Activated CD4-positive, alpha-beta T cell treated with anti-CD3 and anti-CD28 coated beads, Interleukin-2, amount 50 U/mL, for 16 hours (primary cell): ENCODE measurements at places on chromosomes 7 and 10.

- DNase-seq: peak; percentile 77
Observed at GRCh38 chr10:70558871-70559810, 43.4 kb downstream of the PRF1 start.

DNA sequence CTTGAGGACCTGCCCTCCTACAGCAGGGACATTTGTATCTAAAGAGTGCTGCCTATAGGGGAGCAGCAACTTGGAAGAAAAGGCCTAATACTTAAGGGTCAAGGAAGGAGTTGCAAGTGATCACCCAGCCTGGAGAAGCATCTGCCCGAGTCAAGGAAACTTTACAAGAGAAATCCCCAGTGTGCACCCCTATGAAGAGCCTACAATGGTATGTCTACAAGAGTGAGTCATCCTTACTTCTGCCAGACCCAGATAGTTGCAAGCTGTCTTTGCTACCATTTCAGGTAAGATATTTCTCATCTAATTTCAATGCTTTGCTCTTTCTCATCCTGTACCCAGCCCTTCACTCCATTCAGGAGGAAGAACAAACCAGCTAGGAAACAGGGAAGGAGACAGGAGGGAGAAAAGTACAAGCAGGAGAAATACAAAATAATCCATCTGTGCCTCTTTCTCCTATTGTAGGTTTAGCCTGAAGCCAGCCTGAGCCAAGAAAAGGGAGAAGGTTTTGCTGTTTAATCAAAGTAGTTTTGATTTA lies 34.4 kb upstream of the AGR3 start:
- no peak for DNase-seq

- DNase-seq: no peak
Observed at GRCh38 chr7:157613575-157614322, 276.9 kb downstream of the DNAJB6 start.

DNA sequence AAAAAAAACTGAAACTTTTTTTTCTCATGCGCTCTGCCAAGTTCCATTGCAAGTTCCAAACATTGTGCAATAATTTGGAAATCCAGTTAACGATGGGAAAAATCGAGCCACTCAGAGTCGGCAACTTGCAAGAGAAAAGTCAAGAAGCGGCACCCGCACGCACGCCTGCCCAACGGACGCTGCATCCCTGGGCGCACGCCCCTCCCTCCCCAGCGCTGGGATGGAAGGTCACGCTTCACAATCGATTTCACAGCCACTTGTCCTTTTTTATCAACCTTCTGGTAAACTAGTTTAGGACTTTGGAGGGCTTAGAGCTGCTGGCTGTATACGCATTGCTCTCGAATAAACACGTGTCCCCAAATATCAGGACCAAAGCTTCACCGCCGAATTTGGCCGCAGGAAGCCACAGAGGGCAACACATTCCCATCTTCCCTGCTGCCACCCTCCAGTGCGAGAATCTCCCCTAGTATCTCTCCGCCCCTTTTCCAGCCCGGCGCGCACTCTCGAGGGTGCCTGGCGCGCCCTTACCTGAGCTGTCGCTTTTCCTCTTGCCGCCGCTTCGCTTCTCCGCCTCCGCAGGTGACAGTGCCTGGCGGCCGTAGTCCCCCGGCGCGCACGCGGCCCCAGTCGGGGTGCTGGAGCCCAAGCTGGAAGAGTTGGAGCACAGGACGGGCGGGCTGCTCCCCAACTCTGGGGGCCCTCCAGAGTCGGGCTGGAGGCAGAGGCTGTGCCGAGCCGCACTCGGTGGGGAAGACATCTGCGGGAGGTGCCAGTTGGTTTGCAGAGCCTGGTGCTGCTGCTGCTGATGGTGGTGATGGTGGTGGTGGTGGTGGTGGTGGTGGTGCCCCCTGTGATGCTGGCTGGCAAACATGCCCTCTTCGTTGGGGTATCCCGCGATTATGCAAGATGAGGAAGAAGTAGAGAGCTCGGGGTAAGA lies 857 bp downstream of the MEOX2 start:
- no peak for DNase-seq

DNA sequence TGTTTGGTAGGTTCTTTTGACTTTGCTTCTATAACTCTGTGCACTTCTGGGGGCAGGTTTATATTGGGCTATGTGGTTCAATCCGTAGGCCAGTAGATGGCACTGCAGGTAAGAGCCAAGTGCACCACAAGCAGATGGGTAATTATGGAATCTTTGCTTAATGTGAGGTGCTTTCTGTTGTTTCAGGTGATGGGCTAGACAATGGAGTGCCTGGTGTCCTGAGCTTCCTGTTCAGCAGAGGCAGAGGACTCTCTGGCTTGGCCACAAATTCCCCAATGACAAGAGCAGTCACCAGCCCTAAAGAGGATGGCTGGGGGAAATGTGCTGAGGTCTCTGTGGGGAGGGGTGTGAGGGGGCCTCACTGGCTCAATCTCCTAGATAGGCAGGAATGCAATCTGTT lies 455.0 kb downstream of the CCSER2 start:
- DNase-seq: peak; percentile 28

- DNase-seq: no peak
Observed at GRCh38 chr7:91039033-91039432, 225.2 kb upstream of the FZD1 start.

DNA sequence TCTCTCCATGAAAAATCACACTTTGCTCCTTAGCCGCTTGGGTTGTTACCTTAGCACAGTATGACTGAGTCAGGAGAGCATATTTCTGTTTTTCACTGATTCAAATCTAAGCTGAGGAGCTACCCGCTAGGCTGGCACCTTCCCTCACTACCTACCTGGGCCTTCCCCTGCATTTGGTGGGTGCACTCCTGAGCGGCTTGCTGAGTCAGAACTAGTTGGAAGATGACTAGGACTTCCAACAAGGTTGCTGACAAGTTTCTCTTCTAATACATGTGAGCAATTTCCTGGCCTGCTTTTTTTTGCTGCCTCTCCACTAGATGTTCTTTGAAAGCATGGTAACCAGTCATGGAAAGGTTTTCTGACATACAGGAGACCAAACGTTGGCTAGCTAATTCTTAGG lies 43.8 kb upstream of the SEC61G start:
- DNase-seq: peak; percentile 76

DNA sequence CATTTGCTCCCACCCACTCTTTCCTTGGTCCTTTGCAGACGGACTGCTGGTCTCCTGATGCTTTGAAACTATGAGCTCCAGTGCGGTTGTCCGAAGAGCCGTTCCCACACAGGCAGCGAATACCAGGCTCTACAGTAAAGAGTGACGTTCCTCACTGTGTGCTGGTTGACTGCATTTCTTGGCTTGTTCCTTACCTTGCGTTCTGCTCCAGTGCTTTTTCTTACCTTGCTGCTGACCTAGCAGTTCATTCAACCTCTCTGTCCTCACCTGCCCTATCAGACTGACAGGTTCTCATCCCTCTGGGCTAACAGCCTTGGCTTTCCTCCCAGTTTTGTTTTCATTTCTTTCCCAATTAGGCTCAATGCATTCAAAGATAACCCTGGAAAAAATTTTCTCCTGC lies 214.8 kb downstream of the TMEM178B start:
- no peak for DNase-seq

- DNase-seq: no peak
Observed at GRCh38 chr10:92222603-92223262, 68.1 kb downstream of the CPEB3 start.

DNA sequence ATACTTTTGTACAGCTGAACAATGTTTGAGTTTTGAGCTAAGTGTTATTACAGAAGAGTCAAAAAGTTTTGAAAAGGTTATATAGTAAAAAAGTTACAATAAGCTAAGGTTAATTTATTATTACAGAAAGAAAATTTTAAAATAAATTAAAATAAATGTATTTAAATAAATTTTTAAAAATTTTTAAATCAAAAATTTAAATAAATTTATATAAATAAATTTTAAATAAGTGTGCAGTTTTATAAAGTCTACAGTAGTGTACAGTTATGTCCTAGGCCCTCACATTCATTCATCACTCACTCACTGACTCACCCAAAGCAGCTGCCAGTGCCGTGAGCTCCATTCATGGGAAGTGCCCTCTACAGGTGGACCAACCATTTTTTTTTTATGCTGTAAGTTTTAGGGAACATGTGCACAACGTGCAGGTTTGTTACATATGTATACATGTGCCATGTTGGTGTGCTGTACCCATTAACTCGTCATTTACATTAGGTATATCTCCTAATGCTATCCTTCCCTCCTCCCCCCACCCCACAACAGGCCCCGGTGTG lies 462.9 kb upstream of the ZMIZ1 start:
- DNase-seq: no peak

DNA sequence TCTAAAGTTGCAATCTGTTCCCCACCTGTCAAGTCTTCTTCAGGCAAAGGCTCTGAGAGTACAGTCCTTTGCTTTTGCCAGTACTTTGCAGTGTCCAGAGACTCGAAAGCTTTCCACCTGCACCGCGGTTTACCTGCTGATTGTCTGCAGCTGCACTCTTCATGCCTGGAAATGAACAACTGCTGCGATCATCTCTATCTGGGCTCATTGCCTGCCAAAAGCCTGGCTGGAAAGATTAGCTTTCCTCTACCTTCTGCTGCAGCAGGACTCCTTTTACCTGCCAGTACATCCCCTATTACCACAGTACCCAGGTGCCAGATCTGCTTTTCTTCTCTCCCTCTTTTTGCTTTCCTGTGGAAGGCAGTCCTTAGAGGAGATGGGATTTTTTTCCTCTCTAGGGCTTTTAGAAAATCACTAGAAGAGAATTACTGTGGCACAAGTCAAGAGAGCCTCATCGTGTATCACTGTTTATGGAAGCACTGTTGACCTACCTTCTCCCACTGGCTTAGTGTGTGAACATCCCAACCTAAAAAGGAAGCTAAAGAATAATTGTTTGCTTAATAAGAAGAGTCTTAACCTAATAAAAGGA lies 2.2 kb downstream of the STRIP2 start:
- no peak for DNase-seq

GRCh38 chr7:135490783-135491182 lies 19.1 kb downstream of the CNOT4 start:
- no peak for DNase-seq

- no peak for DNase-seq
Observed at GRCh38 chr7:36062154-36062815, 90.8 kb upstream of the EEPD1 start.

- peak; percentile 96 for DNase-seq
Observed at GRCh38 chr7:12686234-12686890, 1.1 kb upstream of the ARL4A start.

DNA sequence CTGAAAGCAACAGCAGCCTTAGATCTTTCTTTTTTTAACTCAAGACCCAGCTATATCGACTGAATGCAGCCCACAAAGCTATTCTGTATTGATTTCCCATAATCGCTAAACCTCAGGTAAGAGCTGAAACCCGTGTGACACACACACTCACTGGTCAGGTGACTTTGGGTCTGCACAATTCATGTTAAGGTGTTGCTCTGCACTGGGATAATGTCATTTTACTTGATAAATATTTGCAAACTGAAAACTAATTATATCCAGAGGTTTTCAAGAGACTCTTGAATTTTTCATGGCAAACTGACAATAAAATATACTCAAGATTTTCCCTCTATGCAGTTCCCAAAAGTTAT lies 33.1 kb downstream of the SCRN1 start:
- DNase-seq: no peak

DNA sequence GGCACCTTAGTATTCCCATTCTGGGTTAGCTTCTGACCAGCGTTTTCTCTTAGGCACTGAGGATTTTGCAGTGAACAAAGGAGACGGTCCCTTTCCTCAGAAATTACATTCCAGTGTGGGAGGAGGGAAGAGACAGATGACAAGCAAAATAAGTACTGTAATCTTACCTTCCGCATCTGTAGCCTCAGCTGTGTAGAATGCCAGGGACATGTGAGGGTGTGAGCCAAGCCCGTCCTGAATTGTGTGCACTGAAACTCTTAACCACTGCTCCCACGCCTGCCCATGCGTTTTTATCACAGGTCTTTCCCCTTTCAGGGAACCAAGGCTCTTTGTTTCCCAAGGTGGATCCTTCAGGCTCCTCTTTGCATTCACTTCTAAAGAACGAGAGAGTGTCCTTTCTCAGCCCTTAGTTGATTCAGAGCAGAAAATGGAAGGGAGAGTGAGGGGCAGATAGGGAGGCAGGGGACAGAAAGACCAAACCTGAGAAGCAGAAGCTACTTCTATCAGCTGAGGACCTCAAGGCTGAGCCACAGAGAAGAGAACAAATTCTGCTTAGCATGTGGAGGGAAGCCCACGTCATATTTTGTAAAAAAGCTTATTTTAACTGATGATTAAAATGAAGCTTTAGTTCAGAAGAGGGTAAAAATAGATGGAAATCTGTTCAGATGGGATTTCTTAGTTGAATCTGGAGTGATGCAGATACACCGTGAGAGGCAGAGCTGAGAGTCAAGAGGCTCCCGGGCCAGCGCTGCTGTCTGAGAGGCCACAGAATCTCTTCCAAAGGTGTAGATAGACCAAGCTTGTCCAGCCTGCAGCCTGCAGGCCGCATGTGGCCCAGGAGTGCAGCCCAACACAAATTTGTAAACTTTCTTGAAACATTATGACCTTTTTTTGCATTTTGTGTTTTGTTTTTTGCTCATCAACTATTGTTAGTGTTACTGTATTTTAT lies 122.5 kb downstream of the CCNY start:
- DNase-seq: no peak

DNA sequence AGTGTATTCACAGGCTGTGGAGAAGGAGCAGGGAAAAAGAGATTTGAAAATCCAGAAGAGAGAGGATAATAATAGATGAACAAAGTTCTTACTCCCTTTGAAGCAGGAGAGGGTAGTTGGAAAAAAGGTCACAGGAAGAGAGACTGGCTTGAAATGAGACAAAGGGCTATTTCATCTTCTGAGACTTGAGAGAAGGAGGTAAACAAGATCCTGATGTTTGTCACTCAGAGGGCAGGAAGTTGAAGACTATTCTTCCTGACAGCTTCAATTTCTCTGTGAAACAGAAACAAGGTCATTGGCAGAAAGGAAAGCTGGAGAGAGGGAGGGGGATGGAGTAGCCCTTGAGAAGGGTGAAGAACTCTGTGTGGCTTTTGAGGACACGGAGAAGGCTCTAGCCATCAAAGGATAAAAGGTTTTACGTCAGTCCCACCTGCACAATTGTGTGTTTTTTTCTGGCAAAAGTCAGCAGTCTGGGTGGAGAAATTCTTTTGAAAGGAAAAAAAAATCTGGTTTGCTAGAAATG lies 216.1 kb upstream of the STEAP4 start:
- DNase-seq: no peak

DNA sequence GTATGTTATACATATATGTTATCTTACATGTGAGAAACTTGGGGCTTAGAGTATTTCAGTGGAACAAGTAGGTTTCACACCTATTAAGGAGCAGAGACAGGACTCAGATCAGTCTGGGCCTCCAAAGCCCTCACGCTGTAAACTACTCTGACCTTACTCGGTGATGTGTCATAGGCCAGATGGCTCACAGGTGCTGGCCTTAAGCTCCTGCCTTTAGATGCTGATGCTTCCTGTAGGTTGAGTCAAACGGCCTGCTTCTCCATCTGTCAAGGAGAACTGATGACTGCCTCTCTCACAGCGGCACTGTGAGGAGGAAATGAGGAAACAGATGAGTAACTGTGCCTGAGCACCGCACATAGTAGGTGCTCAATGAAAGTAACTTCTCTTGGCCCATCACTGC lies 312.6 kb upstream of the COBL start:
- no peak for DNase-seq
